Stimulated activated CD4-positive, alpha-beta T cell treated with anti-CD3 and anti-CD28 coated beads, Interleukin-15, amount 100 ng/mL, for 1 hour (primary cell): ENCODE measurements at places on chromosomes 7 and 10.

- DNase-seq = peak; percentile 20
Observed at GRCh38 chr10:110207805-110208613, 604 bp downstream of the MXI1 start.

DNA sequence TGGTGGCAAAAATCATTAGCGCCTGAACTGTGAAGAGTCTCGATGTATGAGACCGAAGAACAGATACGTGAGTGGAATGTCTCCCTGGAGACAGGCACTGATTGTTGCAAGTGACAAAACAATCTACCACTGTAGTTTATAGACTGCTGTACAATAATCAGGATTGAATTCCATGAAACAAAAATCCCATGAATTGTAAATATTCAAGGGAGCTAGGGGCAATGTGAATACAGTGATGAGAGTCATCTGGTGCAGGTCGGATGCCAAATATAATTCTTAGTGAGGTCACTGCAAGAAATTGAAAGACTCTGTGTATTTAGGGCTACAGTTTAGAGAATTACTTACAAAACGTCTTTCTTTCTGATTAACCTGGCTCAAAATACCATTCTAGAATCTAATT lies 594.4 kb upstream of the VSTM2A start:
- no peak for DNase-seq

GRCh38 chr10:10870523-10871241 lies 147.0 kb upstream of the CELF2 start:
- no peak for DNase-seq

DNA sequence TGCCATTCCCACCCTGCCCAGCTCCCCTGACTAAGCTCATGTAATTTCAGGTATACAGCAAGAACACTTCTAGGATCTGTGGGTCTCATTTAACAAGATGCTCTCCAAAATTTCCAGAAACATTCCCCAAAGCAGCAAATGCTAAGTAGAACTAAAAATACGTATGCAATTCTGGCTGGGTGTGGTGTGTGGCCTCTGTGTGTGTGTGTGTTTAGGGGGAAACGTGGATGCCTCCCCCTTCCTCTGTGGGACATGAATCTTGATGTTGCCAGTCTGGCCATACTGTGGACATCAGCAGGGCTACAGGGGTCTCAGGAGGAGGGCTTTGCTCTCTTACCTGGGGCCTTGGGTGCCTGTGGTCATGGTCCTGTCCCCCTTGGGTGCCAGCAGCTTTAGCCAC lies 18.4 kb downstream of the EMX2 start:
- no peak for DNase-seq

- DNase-seq = no peak
Observed at GRCh38 chr7:90752051-90752450, 155.9 kb downstream of the CDK14 start.

DNA sequence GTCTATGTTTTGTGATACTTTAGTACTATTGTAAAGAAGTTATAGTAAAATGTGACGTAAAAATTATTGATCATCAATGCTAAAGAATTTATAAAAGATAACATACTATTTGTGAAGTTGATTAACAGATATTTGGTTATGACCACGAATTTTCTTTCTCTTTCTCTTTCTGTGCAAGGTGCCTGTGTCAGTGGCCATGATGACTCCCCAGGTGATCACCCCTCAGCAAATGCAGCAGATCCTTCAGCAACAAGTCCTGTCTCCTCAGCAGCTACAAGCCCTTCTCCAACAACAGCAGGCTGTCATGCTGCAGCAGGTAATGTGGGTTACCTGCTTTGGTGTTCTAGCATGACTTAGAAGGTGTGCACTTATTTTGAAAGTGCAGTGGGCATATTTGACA lies 213.7 kb downstream of the FOXP2 start:
- no peak for DNase-seq

GRCh38 chr10:104842704-104843103 lies 201.6 kb downstream of the SORCS3 start:
- no peak for DNase-seq
